Pons (tissue), 1 donor: ENCODE measurements at places on chromosomes 7 and 10.

GRCh38 chr10:12690525-12691126 lies 310.9 kb downstream of the CCDC3 start:
- DNase-seq: no peak

GRCh38 chr10:91033324-91033950 lies 112.5 kb upstream of the ANKRD1 start:
- no peak for DNase-seq

- no peak for DNase-seq
These were observed 9.9 kb downstream of the BLVRA start for GRCh38 chr7:43768201-43768886.

- DNase-seq: no peak
These were observed 7.6 kb downstream of the SERPINE1 start for GRCh38 chr7:101134399-101134980.

DNA sequence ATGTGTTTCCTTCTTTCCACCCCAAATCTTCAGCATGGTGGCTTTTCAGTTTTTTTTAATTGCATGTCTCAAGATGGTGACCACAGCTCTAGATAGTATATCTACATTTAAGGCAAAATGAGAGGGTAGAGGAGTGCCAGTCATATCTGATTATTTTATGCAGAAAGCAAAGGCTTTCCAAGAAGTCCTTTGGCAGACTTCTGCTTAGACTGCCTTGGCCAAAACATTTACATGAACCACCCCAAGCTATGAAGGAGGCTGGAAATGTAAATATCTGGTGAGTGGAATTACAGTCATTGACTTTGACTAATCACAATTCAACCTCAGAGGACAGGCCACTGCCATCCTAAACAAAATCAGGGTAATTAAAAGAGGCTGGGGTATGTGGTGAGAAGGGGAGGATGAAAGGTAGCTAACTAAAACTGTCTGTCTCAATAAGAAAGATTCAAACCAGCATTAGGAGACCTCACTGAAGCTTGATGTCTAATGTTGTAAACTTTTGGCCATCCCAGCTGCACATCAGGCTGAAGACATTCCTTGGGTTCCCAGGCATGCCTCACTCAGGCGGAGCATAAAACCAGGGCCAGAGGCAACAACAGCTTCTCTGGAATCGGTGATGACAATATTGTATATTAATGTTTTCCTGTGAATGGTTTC lies 53.4 kb downstream of the PPP1R3C start:
- DNase-seq: no peak

GRCh38 chr7:29434380-29434768 lies 129.3 kb upstream of the PRR15 start:
- no peak for DNase-seq

- DNase-seq: no peak
These were observed 178.1 kb downstream of the ADAM12 start for GRCh38 chr10:126210051-126210651.

GRCh38 chr7:96977445-96977844 lies 27.9 kb upstream of the DLX6 start:
- DNase-seq: no peak

- no peak for DNase-seq
These were observed 93.6 kb downstream of the CTNNA3 start for GRCh38 chr10:67602268-67602950.

DNA sequence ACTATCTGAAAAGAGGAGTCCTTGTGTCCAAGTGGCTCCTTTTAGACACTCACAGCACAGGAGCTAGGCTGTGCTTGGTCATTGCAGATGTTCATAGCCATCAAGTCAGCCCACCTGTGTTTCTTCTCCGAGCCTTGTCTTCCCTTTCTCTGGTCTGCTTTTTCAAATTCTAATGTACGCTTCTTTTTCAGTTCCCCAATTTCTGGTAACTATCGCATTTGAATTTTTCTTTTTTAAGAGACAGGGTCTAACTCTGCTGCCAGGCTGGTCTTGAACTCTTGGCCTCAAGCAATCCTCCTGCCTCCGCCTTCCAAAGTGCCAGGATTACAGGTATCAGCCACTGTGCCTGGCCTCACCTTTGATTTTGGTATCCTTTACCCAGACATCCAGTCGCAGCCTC lies 18.9 kb downstream of the APBB1IP start:
- DNase-seq: no peak
